ENCODE measurements at places on chromosomes 13 and 19.

GRCh38 chr19:10389863-10390262 is 9.5 kb upstream of the TYK2 start:
- DNase-seq = no peak

GRCh38 chr19:3638208-3639193 is 11.9 kb upstream of the CACTIN start:
- no peak for DNase-seq

GRCh38 chr13:75258159-75258782 is 223.7 kb downstream of the TBC1D4 start:
- no peak for DNase-seq

DNA sequence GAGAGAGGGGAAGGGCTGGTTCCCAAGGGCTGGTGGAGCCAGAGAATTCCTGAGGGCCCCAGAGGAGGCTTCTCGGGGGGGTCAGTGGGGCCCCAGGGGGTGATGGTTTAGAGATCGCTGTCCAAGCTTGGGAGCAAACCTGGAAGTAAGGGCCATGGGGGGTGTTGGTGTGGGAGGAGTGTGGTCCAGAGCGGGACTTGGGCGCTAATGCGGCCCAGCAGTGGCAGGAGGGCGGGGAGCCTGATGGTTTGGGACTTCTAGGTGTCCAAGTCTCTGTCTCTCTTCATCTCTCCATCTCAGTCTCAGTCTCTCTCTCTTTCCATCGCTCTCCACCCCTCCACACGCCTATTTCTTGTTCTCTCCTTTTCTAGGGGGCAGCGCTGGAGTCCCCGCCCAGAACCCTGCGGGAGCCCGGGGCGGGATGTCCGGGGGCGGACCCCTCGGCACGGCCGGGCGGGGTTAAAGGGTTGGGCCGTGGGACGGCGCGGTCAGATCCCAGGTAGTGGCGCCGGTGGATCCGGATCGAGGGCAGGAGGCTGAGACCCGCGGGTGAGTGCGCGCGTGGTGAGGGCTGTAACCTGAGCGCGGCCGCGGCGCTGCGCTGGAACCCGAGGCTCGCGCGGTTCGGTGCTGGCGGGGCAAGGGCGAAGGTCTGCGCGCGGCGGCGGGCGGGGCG is at the start of gene CYP4F22:
Gene CYP4F22, plus strand, starts transcription at position 491 of the 676 bp plus-strand sequence. CDS start 16,812 bp downstream, outside the sequence.
- peak; percentile 16 for DNase-seq

DNA sequence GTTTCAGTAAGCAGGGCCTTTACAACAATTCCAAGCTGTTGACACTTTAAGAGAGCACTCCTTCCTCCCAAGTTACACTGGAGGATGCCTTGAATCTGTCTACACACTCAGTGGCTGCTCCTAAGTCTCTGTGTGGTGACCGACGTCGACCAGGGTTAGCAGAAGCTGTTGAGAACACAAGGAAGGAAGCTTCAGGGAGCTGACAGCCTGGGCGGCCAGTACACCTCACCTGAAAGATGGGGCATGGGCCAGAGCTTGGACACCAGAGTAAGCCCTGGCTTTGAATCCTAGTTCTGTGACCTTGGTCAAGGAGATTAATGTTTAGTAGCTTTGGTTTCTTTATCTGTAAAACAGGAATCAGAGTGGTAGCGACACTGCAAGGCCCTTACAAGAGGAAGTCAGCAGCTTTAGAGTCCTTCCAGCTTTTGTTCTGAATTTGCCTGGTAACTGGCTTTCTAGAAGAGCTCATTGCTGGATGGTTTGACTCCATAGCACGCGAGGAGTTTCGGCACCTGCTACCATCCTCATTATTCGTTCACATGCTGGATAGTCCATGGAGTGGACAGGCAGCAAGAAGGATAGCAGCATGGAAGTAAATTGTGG is 214.2 kb downstream of the FGF9 start:
- no peak for DNase-seq

DNA sequence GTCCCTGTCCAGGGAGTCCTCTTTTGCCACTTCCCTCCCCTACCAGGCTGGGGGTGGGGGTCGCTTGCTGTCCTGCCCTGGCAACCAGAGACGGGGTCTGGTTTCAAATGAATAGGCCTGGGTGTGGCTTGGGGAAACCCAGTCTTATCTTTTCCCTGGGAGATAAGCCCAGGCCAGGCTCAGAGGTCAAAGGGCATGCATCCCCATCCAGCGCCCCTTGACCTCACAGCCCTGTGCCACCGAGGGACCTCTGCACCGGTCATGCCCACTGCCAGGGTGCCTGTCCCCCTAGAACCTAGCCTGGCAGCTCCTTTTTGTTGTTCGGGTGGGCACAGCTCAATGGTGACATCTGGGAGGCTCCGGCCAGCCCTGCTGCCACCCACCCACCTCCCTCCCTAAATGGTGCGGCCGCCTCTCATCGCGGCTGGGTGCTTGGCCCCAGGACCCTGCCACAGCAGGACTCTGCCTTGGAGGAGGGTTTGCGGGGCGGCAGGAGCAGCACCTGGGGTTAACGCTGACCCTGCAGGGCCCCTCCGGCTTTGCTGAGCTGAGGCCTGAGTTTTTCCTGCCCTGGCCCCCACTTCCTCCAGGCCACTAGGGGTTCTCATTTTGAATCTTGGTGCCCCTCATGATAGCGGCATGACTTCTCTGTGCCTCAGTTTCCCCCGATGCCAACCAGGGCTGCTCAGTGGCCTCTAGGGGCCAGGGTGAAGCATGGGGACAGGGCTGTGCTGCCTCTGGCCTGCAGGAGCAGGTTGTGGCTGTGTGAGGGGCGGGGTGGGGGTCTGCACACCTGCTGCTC is 2.9 kb upstream of the CERS1 start:
- no peak for DNase-seq

GRCh38 chr19:38649305-38650171 is 2.1 kb downstream of the ACTN4 start:
- DNase-seq = no peak

Measured in natural killer cell (primary cell).